Prostate gland (tissue), 2 donors: ENCODE measurements at places on chromosomes 2 and 18.

- peak; percentile 38 for DNase-seq
Measured at GRCh38 chr2:102621630-102622029, 2.3 kb downstream of the SLC9A2 start.

- DNase-seq = no peak
Measured at GRCh38 chr2:24174851-24175277, at the start of gene FAM228A. FAM228A (plus strand) TSS chr2:24175053; CDS start chr2:24175481, 428 bp downstream.

DNA sequence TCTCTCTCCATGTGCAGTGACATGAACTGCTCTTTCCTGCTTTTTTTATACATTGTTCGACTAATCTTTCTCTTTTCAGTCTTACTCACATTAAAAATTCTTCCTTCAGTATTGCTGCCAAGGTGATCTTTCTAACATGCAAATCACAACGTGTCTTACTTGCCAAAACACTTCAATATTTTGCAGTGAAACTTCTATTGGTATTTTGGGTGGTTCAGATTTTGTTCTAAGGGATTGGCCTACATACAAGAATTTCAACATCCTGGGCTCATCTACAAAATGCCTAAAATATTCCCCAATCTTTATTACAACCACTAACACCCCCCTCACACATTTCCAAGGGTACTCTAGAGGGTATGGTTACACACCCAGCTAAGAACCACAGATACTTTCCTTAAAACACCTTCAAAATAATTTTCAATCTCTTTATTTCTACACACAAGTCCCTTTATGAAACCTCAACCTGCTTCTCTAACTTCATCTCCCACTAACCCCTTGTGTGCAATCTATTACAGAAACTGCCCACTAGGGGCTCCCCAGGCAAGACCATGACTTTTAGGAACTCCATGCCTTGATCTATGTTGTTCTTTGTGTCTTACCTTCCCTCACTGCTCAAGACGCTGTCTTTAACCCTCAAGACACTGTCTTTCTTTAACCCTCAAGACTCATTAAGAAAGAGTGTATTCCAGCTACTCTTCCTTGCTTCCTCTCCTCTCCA, 50.9 kb downstream of the COL3A1 start:
- no peak for DNase-seq

GRCh38 chr2:31903109-31903780, 107.6 kb downstream of the MEMO1 start:
- DNase-seq = no peak

DNA sequence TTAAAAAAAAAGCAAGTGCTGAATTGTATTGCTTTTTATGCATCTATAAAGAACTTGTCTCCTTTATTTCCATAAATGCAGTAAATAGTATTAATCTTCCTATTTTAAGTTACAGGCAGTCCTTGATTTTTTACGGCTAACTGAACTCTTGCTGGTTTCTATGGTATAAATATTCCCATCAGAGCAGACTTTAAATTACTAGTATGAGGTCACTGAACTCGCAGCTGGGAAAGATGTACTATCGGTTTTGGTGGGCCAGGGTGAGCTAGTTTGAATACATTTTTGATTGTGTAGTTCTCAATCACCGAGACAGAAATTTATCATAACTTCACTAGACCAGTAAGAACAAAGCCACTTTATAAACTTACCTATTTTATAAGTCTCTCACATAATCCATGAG, 20.9 kb upstream of the KDSR start:
- DNase-seq = no peak

- no peak for DNase-seq
Measured at GRCh38 chr2:56709181-56709580, 525.4 kb downstream of the CCDC85A start.

DNA sequence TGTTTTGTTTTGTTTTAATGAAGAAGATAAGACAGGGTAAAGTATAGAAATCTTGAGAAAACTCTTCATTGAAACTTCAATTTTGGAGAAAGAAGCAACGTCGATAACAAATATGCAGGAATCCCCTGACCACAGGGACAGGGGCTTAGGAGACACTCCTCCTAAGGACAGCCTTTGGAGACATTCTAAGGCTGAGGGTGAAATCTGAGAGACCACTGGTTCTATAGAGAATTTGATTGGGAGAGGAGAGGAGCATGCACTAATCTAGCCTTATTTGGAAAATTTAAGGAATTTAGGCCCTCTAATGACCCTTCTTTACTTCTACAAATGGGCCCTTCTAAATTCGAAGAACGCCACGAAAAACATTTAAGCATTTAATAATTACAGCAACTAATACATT, 207.6 kb downstream of the PPP1R1C start:
- DNase-seq = no peak

GRCh38 chr2:3768960-3769765, 65.8 kb downstream of the DCDC2C start:
- no peak for DNase-seq

GRCh38 chr2:126049461-126049860, 606.5 kb upstream of the GYPC start:
- DNase-seq = no peak

DNA sequence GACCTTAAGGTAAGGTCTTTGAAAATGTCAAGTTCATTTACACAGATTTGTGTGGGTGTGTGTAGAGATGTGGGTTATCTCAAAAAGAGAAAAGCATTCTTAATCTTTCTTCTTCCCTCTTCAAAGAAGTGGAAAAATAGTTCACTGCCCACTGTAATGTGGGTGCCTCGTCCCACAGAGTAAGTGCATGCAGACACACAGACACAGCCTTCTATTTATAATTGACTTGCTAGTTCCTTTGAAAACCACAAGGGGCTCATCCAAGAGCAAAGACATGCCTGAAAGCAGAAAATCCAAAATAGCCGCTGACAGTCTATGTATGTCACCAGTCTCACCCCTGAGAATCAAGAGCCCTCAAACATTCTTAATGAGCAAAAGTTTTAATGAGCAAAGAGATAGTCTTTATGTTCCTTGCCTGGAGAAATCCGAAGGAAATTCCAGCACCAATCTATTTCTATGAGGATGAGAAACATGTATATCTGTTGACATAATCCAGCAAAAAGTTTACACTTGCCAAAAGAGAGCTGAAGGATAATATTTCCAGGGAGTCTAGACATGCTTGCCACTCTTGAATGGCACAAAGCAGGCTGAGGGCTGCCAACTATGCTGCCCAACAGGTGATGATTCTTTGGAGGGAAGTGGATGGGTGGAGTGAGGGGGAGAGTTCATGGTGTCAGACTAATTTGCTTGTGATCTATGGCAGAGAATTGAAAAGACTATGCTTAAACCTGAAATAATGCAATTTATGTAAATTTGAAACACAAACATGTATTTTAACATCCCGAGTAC, 93.9 kb downstream of the ACVR1 start:
- DNase-seq = peak; percentile 38

DNA sequence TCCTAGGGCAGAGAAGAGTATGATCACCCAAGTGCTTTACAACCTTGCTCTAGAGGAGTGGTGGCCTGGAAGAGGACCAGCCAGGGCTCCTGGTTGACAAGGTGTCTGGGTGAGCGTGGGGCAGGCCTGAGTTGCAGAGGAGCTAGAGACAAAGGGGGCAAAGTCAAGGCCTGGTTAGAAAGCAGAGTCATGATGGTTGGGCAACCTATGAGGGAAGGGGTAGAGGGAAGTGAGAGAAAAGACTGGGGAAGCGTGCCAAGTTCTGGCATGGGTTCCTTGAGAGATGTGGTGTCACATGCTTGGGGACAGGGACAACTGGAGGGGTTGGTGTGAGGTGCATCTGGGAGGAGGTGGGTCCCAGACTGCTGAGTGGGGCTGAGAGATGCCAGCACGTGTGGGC, 13.5 kb downstream of the ZFP36L2 start:
- no peak for DNase-seq

- no peak for DNase-seq
Measured at GRCh38 chr18:22045221-22045918, 124.0 kb upstream of the GATA6 start.

DNA sequence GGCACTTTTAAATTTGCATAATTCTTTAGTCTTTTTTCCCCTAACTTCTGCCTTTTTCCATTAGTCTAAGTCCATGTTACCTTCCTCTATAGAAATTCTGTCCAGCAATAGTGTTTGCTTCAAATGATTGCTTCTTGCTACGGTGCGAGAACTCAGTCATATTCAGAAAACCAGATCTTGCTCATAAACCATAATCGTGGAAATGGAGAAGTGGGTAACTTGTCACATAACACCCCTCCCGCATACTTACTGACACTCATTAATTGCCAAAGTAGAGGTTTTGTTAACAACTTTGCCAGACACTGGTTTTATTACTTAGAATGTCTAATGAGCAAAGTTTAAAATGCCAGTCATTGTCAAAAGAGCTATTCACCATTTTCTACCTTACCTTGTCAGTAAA, 94.3 kb upstream of the TWSG1 start:
- no peak for DNase-seq

GRCh38 chr2:1147873-1148612, 197.4 kb downstream of the SNTG2 start:
- DNase-seq = no peak

DNA sequence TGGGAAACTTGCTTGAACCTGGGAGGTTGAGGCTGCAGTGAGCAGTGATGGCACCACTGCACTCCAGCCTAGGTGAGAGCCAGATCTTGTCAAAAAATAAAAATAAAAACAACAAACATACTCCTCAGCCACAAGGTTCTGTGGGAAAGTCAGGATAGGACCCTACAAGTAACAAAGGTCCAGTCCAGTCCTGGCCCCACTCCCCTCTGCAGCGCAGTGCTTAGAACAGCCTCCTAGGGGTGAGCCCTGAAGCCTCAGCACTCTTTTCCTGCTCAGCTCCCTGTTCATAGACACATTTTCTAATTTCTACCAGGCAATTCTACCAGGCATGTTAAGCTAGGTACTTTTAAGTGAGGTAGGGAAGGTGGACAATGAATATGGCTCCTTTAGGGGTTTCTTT, 22.2 kb upstream of the SDC1 start:
- DNase-seq = no peak

- DNase-seq = no peak
Measured at GRCh38 chr18:42274488-42275137, 319.6 kb downstream of the PIK3C3 start.

- DNase-seq = no peak
Measured at GRCh38 chr2:86015006-86015405, 90.7 kb downstream of the POLR1A start.

GRCh38 chr2:187689372-187689771, 135.1 kb upstream of the TFPI start:
- no peak for DNase-seq

- no peak for DNase-seq
Measured at GRCh38 chr2:223594259-223594658, 7.9 kb downstream of the SCG2 start.

GRCh38 chr2:9813312-9814128, 29.8 kb upstream of the TAF1B start:
- peak; percentile 69 for DNase-seq

- DNase-seq = no peak
Measured at GRCh38 chr2:28761420-28761819, 9.8 kb downstream of the PPP1CB start.
